OCI-LY7 (cell line): ENCODE measurements at places on chromosomes 2 and 18. TPM values are rescaled to one million over a fixed set of nuclear protein-coding genes. Genes with fewer than 3 reads are reported as not detected.

DNA sequence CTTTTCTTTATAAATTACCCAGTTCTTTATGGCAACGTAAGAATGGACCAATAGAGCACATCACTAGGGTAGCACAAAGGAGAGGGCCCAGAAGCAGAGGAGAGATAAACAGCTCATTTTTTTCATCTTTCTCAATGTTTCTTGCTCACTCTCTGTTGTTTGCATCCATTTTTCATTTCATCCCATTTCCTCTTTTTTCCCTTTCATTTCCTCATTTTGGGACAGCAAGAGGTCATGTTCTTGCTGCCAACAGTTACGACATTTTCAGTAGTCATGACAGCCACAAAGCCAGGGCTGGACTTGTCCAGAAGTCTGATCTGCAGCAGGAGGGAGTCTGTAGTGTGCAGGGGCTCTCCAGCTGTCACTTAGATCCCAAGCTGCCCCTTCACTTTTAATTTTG lies 52.7 kb upstream of the CYP1B1 start:
- peak; percentile 23 for DNase-seq

DNA sequence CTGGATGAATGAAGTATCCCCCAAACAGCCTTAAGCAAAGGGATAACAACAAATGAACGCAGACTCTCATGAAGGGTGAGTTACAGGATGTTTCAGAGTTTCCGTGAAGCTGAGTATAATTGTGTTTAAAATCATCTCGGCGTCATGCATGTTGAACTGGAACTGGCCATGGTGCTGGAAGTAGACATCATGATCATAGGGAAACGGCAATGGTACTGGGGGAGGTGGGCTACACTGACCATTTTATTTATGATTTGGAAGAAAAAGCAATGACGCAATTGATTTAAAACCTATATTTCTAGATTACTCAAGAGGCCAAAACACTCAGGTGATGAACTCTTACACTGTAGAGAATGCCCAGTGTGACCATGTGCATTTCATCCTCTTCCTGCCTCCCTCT lies 387.9 kb upstream of the MYT1L start:
- DNase-seq, result no peak

The KCNJ13 gene
- not detected in 2 replicates for total RNA-seq

- peak; percentile 64 for DNase-seq
These were observed 60.5 kb upstream of the POMC start for GRCh38 chr2:25228848-25229278.

DNA sequence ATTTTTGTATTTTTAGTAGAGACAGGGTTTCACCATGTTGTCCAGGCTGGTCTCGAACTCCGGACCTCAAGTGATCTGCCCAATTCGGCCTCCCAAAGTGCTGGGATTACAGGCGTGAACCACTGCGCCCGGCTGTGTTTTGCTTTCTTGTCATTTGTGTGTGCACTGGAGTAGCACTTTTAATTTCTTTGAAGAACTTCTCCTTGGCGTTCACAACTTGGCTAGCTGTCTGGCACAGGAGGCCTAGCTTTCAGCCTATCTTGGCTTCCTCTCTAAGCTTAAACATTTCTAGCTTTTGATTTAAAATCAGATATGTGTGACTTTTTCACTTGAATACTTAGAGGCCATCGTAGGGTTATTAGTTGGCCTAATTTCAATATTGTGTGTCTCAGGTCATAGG lies 93.0 kb downstream of the COMMD1 start:
- DNase-seq, result no peak

- DNase-seq, result no peak
These were observed 76.5 kb upstream of the HS6ST1 start for GRCh38 chr2:128395196-128395595.

The SCLY gene
- total RNA-seq, result 29.9 and 31.2 TPM in 2 replicates

The RAMP1 gene
- 0.42 TPM in 1 of 2 replicates, not detected in the other for total RNA-seq

GRCh38 chr2:73114273-73114867 lies 1.6 kb upstream of the RAB11FIP5 start:
- no peak for DNase-seq

DNA sequence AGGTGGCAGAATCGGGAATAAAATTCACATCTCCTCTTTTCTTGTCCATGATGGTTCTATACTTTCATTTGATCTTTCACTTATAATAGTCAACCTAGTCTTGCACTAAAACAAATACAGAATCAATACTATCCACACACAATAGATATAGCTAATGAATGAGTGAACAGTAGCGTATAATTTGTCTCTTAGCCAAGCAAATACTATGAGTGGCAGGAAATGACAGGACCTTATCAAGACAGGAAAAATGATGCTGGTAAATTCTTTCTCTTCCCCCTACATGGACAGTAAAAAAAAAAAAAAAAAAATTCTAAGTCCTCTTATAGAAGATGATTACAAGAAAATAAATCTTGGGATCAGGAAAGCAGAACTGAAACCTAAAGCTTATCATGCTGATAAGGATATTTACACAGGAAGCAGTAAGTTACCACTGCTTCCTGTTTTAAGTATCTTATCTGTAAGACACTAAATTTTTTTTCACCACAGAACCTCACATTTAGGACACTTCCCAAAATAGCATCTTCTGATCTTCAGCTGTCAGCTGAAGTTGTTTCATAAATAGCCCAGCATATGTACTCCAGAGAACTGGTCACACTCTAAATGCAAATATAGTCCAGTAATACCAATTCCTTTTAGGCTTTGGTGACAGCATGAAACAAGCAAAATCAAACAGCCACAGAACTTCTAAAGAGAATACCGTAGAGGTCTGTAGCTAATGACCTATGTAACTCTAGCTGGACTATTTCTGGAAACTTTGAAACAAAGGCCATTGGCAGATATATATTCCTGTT lies 27.0 kb downstream of the IRS1 start:
- peak; percentile 95 for DNase-seq

DNA sequence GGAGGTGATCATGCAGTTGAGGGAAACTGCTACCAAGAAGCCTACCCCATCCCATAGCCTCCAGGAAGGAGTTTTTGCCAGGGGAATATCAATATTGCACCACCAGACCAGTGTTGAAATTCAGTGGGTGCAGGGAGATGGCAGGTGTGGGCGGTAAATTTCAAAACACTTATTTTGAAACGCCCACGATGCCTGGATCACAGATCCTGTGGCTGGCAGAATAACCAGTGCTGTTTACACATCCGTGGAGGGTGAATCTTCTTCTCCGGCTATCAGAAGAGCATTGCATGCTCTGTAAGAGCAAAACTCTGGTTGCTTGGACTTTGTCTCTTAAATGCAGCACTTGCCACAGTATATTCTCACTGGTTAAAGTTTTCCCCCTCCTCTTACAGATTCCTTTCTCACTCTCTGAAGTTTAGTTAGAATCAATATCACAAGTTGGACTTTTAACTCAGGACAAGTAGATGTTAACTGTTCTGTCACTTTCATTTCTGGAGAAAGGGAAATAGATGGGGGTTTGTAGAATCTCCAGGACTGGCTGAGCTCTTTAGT lies 70.5 kb upstream of the ZCCHC2 start:
- DNase-seq, result no peak

The TOGARAM2 gene
- not detected in 2 replicates for total RNA-seq

GRCh38 chr2:105496271-105496670 lies 97.4 kb upstream of the FHL2 start:
- no peak for DNase-seq

DNA sequence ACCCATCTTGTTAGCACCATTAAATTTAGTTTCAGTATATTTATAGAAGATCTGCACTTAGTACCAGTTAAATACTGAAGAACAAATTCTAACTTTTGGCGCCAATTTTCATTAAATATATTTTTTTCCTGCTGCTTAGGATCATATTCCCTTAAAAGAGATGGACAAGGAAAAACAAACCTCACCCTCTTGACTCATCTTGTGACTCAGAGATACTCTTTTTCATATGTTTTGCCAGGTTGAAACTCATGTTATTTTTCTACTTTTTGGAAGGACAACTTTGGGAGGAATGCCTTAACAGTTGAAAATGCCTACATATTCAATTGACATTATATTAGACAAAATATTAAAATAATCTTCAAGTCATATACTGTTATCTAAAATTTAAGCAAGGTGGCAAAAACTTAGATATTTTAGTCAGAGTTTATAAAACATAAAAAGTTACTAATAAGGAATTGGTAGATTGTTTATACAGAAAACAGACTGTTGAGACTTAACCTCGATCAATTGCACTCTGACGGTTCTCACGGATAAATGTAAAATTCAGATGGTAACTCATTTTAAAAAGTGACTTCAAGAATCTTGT lies 36.2 kb downstream of the PNO1 start:
- no peak for DNase-seq

DNA sequence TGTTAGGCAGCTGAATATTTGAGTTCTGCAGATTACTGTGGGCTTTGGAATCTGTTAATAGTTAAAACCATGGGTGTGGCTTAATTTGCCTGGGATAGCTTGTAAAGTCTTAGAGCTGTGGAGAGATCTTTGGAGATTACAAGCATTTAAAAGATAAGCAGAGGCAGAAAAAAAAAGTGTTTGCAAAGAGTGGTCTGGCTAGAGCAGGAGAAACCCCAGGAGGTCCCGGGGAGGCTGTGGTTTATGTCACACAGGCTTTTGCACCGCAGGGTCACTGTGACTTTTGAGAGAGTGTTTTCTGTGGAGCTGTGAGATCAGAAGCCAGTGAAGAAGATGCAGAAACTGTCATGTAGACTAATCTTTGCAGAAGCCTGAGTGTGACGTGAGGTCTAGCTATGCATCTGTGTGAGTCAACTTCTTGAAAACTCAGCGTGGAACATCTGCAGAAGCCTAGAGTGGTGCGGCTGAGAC lies 49.0 kb downstream of the SETBP1 start:
- DNase-seq, result no peak

The SCG2 gene
- not detected in 2 replicates for total RNA-seq

GRCh38 chr2:142234741-142235140 lies 103.9 kb upstream of the LRP1B start:
- DNase-seq, result no peak

The MAT2A gene
- 462 and 466 TPM in 2 replicates for total RNA-seq

- no peak for DNase-seq
These were observed 20.7 kb upstream of the ZNF407 start for GRCh38 chr18:74577019-74577418.

GRCh38 chr2:202014318-202014717 lies 19.3 kb upstream of the FZD7 start:
- no peak for DNase-seq

- DNase-seq, result no peak
These were observed 315.0 kb downstream of the ALK start for GRCh38 chr2:29606104-29607037.

DNA sequence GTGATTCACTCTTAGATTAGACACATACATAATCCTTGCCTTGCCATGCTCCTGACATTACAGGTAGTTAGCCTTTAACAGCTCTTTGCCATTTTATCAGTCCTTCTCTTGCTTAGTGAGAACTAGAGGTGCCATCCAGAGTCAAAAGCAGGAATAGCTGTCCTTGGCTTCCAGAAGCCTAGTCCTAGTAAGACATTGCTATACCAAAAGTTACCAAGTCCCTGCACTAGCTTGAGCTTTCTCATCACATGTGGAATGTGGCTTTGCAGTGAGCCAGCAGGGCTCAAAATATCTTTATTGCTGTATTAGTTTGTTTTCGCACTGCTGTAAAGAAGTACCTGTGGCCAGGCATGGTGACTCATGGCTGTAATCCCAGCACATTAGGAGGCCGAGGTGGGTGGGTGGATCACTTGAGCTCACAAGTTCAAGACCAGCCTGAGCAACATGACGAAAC lies 104.7 kb upstream of the NOSTRIN start:
- DNase-seq, result no peak

DNA sequence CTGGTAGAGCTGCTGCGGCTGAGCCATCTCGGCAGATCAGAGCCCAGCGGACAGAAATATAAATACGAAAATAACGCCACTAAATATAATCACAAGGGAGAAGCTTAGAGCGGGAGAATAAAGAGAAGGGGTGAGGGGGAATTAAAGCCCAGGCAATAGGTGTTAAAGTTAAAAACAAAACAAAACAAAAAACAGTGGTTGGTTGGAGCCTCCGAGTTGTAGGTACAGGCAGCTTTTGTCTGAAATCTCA lies 1.3 kb upstream of the MEIS1 start:
- DNase-seq, result no peak

GRCh38 chr2:595831-596592 lies 81.2 kb downstream of the TMEM18 start:
- DNase-seq, result no peak

GRCh38 chr2:95260028-95261023 lies 13.9 kb upstream of the PROM2 start:
- DNase-seq, result no peak

The HOXD13 gene
- not detected in 2 replicates for total RNA-seq

The SCYGR4 gene
- total RNA-seq, result not detected in 2 replicates

GRCh38 chr2:392926-393280 lies 105.0 kb upstream of the ALKAL2 start:
- DNase-seq, result no peak

- no peak for DNase-seq
These were observed 1894.5 kb upstream of the PIK3C3 start for GRCh38 chr18:40060562-40060961.

DNA sequence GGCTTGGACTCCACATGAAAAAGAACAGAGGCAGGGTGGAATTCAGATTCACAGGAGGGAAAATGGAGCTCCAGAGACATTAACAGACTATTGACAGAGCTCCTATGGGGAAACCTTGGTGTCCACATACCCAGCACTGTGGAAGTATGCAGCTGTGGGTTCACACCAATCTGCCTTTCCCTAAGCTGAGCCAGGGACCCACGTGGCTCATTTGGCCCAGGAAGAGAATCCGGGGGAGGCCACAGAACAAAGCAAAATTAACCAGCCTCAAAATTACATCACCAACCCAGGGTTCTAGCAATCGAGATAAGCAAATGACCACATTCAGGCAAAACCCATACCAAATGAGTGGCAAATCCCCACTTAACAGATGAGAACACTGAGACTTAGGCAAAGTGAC lies 105.8 kb upstream of the TWIST2 start:
- no peak for DNase-seq

DNA sequence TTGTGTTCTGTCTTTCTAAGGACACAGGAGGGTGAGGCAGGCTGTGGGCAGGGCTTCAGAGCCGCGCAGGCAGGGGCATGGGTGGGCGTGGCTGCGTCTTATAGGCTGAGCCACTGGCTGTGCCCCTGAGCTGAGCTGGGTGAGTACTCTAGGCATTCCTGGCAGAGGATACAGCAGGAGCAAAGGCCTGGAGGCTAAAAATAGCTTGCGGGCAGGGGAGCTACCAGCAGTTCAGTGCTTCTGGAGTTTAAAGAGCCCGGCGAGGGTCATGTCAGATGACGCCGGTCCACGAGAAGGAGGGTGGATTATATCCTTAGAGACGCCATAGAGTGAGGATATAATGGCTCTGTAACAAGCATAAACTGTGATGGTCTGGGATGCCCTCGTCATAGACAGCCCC lies 31.5 kb upstream of the PDIA6 start:
- no peak for DNase-seq

DNA sequence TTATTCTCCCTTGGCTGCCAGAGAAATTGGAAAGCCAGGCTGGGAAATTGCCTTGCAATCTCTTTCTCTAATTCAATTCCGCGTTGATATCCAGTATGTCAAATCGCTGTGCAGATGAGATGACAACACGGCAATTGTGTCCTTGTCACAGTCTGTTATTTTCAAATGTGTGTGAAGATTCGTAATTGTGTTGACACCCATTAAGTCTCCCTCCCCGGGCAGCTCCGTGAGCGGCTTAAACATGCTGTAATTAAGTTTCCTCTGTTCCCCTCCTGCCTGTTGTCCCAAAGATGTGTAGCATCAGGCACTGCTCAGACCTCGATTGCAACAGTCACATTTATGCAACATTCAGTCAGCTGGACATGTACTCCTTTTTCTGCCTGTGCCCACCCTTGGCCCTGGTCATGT lies 209.5 kb downstream of the LPIN1 start:
- DNase-seq, result no peak
